Chondrocyte (in vitro differentiated cells): ENCODE measurements at places on chromosomes 3 and 15.
A peak's percentile ranks its signal among the peaks of the same experiment; 100 is the strongest.

DNA sequence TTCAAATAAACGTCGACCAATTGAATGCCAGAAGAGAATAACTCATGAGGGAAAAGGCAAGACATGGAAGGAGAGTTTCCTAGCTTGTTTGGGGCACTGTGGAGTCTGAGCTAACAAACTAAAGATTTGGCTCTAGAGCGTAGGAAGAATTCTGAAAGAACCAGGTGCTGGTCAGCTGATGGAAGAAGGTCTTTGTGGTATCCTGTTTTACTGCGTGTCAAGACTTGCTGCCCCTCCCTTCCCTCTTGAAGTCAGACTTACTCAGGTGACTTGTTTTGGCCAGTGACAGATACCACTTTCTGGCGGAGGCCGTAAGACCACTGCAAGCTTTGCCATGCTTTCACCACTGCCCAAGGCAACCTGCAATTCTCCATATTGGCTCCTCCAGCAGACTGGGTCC, 673 bp upstream of the HCLS1 start:
- no peak overlapping the region for H3K4me3 ChIP-seq
- no peaks in the 10 kb centered on the region for H3K27me3 ChIP-seq
- H3K4me1 ChIP-seq, result peaks cover 4% of the 10 kb centered on the region

- peaks cover 1% of the 10 kb centered on the region for H3K27me3 ChIP-seq
- no peak overlapping the region for H3K4me3 ChIP-seq
- H3K4me1 ChIP-seq, result peaks cover 8% of the 10 kb centered on the region
These were observed 154.5 kb downstream of the ZNF621 start for GRCh38 chr3:40679290-40679689.

DNA sequence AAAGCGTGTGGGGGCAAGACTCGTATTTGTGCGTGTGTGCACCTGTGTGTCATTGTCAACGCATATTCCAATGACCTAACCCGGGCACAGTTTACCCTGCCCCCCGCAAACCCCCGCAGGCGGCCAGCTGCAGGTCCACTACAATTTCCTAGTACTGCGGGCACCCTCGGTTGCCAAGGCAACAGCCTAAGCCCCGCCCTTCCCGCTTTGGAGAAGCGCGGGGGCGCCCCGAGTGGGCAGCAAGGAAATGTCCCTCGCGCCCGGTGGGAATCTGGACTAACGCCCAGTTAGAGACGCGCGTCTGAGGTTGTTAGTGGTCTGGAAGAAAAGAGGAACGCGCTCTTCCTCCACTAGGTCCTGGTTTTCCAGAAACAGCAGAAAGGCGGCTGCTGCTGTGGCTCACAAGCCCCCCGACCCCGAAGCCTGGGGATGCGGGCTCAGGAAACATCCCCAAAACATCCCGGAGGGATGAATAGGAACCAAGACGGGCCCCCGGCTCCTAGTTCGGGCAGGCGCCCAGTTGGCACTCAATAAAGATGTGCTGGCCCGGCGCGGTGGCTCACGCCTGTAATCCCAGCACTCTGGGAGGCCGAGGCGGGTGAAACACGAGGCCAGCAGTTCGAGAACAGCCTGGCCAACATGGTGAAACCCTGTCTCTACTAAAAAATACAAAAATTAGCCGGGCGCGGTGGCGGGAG, 1.1 kb downstream of the ABHD14A start:
- peak overlapping the region; percentile 95 for H3K4me3 ChIP-seq

- no peak overlapping the region for H3K4me3 ChIP-seq
- H3K4me1 ChIP-seq, result no peaks in the 10 kb centered on the region
- H3K27me3 ChIP-seq, result peaks cover 5% of the 10 kb centered on the region
- no peak for DNase-seq
- H3K27ac ChIP-seq, result no peak overlapping the region
- no peaks in the 10 kb centered on the region for H3K36me3 ChIP-seq
These were observed 171.5 kb downstream of the ZMAT3 start for GRCh38 chr3:178900029-178900646.

DNA sequence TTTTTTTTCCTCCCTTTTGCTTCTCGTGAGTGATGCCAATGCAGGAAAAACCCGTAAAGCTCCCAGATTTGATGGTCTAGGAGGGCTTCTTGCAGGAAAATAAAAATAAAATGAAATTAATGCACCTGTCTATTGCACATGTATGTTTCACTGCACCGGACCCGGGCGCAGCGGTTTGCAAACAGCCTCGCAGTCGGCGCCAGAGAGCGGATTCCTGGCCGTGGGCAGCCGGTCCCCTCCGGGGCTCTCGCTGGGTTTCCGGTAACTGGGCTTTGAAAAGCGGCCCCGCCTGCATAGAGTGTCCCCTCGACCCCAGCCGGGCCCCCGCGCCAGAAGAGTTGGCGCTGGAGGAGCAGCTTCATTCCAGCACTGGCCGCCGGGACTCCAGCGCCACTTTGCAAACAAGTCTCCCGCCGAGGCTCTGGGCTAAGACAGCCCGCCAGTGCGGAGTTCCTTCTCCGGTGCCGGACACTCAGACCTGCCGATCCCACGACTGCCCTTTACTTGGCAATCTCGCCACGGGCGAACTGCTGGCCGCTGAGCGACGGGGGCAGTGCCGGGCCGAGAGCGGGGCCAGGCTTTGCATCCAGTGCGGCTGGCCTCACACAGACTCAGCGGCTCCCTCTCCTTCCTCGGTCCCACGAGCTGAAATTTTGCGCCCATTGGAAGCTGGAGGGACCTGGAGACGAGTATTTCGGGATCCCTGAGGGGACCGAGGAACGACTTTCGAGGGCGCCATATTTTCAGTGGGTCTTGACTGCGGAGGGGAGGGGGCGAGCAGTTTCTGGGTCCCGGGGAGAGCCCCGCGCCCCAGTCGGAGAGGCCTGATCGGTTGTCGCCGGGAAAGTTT, 225.9 kb upstream of the C2CD4B start:
- H3K36me3 ChIP-seq, result no peaks in the 10 kb centered on the region
- peak overlapping the region; percentile 85 for H3K27ac ChIP-seq
- H3K4me1 ChIP-seq, result peaks cover 20% of the 10 kb centered on the region
- H3K4me3 ChIP-seq, result peak overlapping the region; percentile 94
- H3K27me3 ChIP-seq, result peaks cover 2% of the 10 kb centered on the region
- DNase-seq, result peak; percentile 92

GRCh38 chr3:112379020-112379690, 46.2 kb downstream of the CD200 start:
- H3K4me1 ChIP-seq, result peaks cover 26% of the 10 kb centered on the region
- no peak for DNase-seq
- no peaks in the 10 kb centered on the region for H3K27me3 ChIP-seq
- peak overlapping the region; percentile 68 for H3K27ac ChIP-seq

DNA sequence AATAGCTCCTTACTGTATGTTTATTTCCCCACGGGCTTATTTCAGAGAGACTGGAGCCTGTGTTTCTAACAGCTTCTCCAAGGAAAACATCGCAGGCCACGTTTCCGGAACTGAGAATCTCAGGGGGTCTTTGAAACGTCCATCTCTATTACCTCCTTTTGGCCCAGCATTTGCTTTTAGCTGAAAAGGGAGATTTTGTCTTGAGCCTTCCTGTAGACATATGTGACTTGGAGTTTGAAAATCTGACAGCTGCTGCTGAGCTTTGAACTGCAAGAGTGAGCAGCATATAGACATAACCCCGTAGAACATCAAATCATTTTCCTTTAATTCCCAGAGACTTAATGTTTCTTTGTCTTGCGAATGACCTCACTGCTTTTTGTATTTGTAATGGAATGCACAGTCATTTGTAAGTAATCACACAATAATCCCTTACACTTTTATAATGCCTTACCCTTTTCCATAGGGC, 54.6 kb downstream of the LPP start:
- peaks cover 77% of the 10 kb centered on the region for H3K4me1 ChIP-seq
- H3K27me3 ChIP-seq, result no peaks in the 10 kb centered on the region
- DNase-seq, result no peak
- peak overlapping the region; percentile 87 for H3K27ac ChIP-seq
